GM03348 (cell line): ENCODE measurements at places on chromosomes 4 and X.

GRCh38 chrX:105653891-105654290, 168.4 kb upstream of the NRK start:
- DNase-seq, result no peak

DNA sequence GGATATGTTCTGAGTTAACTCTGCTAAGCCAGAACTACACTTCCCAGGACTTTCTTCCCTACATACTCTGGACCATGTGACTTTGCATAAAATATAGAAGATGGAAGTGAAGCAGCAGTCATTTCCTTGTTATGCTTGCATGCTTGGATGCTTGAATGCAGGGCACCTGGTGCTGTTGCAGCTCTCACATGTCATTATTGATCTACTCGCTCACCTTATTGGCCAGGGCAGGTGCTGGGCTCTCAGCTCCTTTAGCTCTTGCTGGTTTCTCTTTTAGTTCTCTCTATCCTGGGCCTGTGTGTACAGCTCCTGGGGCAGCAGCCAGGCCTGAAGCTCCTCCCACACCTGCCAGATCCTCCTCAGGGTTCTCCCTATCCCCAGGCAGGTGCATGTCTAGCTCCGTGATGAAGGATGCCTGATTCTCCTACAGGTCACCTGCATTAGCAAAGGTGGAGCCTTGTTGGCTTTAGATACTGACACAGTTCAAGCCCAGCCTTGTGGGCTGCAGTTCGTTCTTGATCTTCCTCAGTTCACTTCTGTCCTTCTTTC, 53.3 kb downstream of the MED28 start:
- DNase-seq, result no peak

GRCh38 chrX:51694254-51694653, 11.6 kb upstream of the CENPVL2 start:
- no peak for DNase-seq

DNA sequence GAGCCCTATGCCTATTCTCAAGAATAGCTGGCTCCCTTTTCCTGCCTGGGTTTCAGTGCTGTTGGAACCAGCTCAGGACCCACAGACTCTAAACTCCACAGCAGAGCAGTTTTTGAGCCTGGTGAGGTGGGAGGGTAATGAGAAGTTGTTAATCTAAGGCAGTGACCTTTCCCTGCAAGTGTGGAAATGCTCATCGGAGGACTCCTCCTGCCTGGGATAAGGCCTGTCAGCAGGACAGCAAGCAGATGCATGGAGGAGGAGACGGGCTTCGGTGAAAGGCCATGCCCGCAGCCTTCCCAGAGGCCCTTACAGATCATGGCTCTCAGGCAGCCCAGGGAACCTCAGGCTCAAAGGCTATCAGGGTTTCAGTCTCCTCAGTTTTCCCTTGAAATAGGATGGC, 70.0 kb upstream of the SHISA3 start:
- DNase-seq, result no peak

DNA sequence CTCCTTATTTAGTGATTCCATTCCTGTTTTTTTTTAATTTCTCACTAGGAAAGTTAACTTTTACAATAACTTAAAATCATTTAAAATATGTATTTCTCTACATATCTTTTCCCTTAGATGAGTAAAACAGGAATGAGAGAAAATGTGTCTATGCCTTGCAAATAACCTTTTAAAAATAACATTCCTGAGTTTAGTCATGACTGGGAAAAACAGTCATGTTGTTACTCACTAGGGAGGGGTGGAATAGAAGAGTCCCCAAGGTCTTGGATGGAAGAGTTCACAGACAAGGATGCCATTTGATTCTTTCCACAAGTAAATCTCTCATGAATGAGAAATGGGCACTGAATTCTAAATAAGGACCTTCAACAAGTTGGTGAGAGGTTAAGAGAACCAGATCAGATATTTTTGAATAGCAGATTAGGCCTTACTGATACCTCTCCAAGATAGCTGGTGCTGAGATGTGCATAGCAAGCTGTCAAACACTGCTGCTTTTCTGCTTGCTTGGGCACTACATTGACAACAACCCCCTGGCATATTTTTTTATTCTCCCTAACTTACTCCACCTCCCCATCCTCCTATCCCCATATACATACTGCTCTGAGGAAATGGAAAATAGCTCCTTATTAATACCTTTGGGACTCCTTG, 25.1 kb downstream of the UGDH start:
- peak; percentile 81 for DNase-seq

- no peak for DNase-seq
Measured at GRCh38 chrX:52280812-52281211, 88.0 kb upstream of the XAGE2 start.

GRCh38 chr4:57080781-57081650, 29.2 kb downstream of the IGFBP7 start:
- DNase-seq, result peak; percentile 81

GRCh38 chr4:78131403-78131802, 74.3 kb downstream of the FRAS1 start:
- DNase-seq, result peak; percentile 63
